ENCODE measurements at places on chromosomes 4 and X.

GRCh38 chrX:9857575-9858474 lies 71.6 kb downstream of the SHROOM2 start:
- DNase-seq, result no peak

DNA sequence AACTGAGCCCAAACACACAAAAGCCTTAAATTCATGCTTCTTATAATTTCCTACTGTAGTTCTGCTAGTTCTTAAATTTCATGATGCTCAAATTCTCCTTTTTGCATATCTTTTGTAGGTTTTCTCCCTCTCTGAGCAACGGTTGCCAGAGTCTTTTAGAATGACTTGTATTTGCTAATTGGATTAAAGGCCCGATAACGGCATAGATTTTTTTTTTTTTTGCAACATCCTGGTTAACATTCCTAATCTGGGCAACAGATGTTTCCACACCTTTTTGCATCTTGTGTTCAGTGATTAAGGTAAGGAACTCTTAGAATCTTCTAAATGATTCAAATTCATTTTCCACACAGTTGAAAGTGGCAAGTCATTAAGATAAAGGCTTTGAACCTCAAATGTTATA lies 66.3 kb upstream of the ADGRG2 start:
- DNase-seq, result no peak

- no peak for DNase-seq
These were observed 58.8 kb upstream of the RAP2C start for GRCh38 chrX:132277953-132278614.

GRCh38 chrX:82748906-82749505 lies 759.1 kb upstream of the POU3F4 start:
- no peak for DNase-seq

GRCh38 chrX:9573282-9574106 lies 108.6 kb downstream of the TBL1X start:
- DNase-seq, result no peak

DNA sequence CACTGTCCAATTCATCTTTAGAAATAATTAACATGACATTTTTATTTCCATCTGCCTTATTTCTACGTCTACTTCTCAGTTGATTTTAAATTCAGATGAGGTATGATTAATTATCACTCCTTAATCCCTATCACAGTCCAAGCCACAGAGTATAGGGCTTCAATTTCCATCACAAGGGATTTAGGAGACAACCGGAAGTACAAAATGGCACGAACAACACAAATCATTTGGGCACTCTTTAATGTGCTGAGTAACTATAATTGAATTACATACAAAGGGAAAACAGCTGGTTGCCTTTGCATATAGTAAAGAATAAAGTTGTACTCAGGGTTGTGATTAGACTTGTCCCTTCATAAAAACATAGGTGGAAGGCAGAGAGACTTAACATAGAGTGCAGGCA lies 290.4 kb upstream of the MAGEB16 start:
- no peak for DNase-seq

DNA sequence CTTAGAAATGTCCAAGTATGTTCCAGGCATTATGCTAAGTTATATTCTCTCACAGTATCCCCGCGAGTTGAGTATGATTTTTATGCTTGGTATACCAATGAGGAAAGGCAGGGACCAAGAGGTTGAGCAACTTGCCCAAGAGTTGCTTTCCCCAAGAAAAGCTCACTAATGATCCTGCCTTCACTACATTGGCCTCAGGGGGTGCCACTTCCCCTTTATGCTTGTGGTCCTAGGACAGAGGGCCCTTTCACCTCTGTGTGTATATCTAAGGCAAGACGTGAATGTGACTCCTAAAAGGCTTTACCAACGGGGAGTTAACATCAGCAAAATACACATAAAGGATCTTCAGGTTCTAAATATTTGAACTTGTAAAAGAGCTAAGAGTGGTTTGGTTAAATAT lies 164.4 kb upstream of the CPEB2 start:
- no peak for DNase-seq

- DNase-seq, result no peak
These were observed 246.5 kb downstream of the PPP1R2C start for GRCh38 chrX:42531441-42531840.

GRCh38 chrX:12779534-12779933 lies 11.7 kb upstream of the PRPS2 start:
- DNase-seq, result no peak

GRCh38 chr4:158724637-158725036 lies 1.4 kb upstream of the PPID start:
- DNase-seq, result no peak

DNA sequence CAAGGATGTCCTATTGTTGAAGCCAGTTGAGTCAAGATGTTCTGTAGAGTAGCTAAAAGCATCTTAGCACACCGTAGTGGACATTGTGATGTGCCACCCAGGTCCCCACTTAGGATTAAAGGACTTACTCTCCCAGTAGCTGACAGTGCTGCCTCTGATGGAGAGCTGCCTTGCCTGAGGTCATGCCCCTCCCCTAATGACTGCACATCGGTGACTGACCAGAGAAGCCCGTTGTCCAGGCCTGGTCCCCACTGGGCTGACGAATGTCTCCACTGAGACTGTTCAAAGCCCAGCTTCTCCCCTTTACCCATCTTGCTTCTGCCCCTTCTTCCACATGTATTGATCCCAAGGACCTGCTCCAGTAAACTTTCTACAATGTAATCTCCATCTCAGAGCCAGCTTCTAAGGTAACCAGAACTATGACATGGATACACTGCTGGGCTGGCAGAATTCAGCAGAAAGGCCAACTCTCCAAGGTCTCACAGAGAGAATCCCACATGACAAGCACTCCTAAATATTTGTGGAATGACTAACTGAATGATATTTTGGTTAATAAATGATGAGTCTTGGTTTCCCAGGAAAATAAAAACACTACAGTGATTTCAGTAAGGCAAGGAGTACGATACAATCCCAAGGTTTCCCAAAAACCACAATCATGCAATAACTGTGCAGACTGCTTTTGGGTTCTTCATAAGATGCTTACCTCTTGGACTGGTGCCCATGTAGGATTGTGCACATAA lies 82.4 kb upstream of the TMEM150C start:
- DNase-seq, result peak; percentile 93

GRCh38 chr4:133148690-133149363 lies at the start of gene PCDH10:
TSS of gene PCDH10 (plus strand) at chr4:133149294. CDS start at chr4:133150141, 847 bp downstream.
- peak; percentile 94 for DNase-seq

DNA sequence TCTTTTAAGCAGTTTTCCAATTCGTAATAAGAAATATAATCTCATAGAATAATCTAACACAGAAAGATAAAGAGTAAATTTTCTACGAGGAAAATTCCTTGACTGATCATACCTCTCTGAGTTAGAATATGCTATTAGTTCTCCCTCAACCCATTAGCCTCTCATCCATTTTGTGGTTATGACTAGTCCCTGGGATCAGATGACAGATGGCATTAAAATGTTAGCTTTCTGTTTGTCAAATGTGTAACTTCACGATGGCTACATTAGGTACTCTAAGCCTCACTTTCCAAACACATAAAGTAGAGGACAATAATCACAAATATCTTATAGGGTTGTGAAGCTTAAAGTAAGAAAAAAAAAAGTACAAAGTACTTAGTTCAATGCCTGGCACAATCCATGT lies 112.2 kb downstream of the ZAR1 start:
- DNase-seq, result peak; percentile 76

All from EH (cell line).